ENCODE measurements at places on chromosomes 3 and 15. TPM values are rescaled to one million over a fixed set of nuclear protein-coding genes. Genes with fewer than 3 reads are reported as not detected.

DNA sequence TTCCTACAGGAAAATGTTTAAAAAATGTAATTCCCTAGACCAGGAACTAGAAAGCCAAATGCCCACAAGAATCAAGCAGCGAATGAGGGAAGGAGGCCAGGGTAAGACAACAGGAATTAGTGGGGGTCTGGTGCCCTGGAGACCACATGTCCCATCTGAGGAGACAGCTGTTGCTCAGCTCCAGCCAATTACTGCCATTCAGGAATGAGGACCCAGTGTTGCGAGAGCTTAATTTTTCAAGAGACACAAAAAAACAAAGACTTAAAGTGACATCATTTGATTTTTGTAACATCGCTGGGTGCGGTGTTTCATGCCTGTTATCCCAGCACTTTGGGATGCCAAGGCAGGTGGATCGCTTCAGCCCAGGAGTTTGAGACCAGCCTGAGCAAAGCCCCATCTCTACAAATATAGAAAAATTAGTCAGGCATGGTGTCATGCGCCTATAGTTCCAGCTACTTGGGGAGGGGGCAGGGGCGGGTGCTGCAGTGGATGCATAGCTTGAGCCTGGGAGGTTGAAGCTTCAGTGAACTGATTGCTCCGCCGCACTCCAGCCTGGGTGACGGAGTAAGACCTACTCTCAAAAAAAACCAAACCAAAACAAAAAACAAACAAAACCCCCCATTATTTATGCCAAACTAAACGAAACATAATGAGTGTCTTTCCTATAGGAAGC lies 52.8 kb upstream of the LRIG1 start:
- no peak for DNase-seq

DNA sequence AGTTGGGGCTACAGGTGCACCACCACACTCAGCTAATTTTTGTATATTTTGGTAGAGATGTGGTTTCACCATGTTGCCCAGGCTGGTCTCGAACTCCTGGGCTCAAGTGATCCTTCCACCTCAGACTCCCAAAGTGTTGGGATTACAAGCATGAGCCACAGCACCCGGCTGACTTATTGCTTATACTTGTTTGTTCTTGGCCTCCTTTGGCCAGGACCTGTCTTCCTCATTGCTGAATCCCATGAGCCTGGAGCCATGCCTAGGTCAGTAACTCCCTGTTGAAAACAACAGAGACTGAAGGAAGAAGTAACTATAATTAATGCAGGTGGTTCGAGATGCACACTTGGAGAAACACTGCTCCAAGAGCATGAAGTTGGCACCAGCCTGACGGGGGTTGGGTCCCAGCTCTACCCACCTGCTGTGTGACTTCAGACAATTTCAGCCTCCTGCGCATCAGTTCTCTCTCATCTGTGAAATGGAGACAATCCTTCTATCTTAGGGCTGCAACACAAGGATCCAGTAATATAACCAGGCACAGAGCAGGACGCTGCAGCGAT lies 38.9 kb downstream of the CPN2 start:
- DNase-seq, result no peak

CHMP2B gene
- 27.3 TPM for total RNA-seq

UROC1 gene
- 0.11 TPM for total RNA-seq

SYNPR gene
- not detected for total RNA-seq

SOX2 gene
- total RNA-seq, result not detected

DNA sequence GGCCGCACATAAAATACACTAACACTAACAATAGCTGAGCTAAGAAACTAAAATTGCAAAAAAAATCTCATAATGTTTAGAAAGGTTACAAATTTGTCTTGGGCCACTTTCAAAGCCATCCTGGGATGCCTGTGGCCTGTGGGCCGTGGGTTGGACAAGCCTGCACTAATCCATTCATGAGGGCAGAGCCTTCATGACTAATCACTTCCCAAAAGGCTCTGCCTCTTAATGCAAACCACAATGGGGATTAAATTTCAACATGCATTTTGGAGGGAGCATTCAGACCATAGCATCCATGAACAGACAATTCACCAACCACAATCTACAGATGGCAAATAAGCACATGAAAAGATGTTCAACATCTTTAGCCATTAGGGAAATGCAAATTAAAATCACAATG lies 128.2 kb downstream of the SUCLG2 start:
- DNase-seq, result no peak

NR2E3 gene
- not detected for total RNA-seq

GRCh38 chr15:81859737-81860516 lies 185.9 kb downstream of the MEX3B start:
- no peak for DNase-seq

- DNase-seq, result no peak
Observed at GRCh38 chr3:173009410-173009809, 131.6 kb downstream of the SPATA16 start.

- peak; percentile 72 for DNase-seq
Observed at GRCh38 chr3:183697610-183698317, at the start of gene YEATS2. Gene YEATS2, plus strand, starts transcription at chr3:183697797. Its CDS starts 17,366 bp downstream, at chr3:183715163.

GRCh38 chr15:58010983-58011382 lies 54.5 kb downstream of the ALDH1A2 start:
- no peak for DNase-seq

CCDC80 gene
- total RNA-seq, result not detected

GP9 gene
- total RNA-seq, result not detected

DNA sequence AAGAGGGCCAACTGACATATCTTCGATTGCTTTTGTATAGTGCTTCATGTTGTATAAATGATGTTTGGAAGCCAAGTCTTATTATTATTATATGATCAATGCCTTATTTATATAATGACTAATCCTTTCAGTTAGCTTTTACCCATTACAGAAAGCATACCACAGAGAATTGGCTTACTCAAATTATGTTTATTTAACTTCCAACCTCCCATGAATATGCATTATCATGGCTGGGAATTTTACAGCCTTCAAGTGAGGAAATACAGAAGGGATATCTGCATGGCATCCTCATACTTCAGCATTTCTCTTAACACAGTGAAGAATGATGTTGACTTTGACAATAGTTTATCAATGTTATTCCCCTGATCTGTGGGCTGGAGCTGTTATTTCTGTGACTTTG lies 225.9 kb upstream of the GAP43 start:
- DNase-seq, result no peak

GRCh38 chr15:70103880-70104626 lies 6.3 kb upstream of the TLE3 start:
- DNase-seq, result no peak

CKMT1B gene
- not detected for total RNA-seq

HRG gene
- total RNA-seq, result not detected

GRCh38 chr15:35722501-35722900 lies 176.5 kb upstream of the DPH6 start:
- DNase-seq, result no peak

LRIG1 gene
- 11.7 TPM for total RNA-seq

GRCh38 chr15:52668133-52668532 lies 11.1 kb downstream of the ATOSA start:
- no peak for DNase-seq

- peak; percentile 86 for DNase-seq
Observed at GRCh38 chr15:42548249-42549031, at the start of the genes HAUS2 and LRRC57. Gene HAUS2, plus strand, starts transcription at chr15:42548838. Its CDS starts 35 bp downstream, at chr15:42548873. Gene LRRC57, minus strand, starts transcription at chr15:42548793. Its CDS starts 359 bp downstream, at chr15:42548434.

PRKAR2A gene
- total RNA-seq, result 40.5 TPM

SEMA3F gene
- total RNA-seq, result not detected

- no peak for DNase-seq
Observed at GRCh38 chr3:44033123-44033522, 208.6 kb upstream of the TOPAZ1 start.

DNA sequence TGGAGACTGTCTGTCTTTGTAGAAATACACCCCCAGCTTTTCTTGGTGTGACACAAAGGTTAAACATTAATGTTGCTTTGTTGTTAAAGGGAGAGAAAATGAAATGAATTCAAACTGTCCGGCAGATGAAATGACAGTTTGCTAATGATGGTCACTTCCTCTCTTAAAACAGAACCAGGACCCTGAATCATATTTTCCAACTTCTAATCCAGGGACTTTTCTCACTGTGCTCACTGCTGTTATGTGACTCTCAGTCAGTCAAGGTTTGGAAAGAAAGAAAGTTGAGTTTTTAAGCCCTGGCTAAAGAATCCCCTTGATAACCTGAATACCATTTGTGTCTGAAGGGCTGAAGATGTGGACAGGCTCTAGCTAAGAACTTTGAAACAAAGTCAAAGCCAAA lies 215.8 kb downstream of the AGBL1 start:
- no peak for DNase-seq

DNA sequence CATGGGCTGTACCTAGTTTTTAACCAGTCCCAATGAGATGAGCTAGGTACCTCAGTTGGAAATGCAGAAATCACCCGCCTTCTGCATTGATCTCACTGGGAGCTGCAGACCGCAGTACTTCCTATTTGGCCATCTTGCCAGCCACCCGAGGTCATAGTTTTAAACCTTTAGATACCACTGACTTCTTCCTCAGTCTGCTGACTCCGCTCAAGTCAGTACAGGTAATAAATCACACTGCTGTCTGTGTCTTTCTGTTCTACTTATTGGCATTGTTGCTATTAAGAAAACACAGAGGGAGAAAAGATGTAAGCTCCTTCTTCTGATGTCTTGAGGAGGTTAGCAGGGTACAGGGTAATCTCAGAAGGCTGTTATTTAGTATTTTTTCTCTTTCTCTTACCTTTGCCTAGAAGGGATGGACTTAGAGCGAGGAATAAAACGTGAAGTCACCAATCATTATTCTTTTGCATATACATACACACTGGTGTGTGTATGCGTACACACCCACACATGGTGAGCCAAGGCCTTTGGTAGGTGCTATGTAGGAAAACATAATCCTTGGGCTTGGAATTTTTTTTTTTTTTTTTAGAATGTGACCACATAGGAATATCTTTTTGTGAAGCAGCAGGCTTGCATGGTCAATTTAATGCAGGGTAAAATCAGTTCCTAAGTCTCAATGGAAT lies 197.2 kb downstream of the EDEM1 start:
- DNase-seq, result no peak

DNA sequence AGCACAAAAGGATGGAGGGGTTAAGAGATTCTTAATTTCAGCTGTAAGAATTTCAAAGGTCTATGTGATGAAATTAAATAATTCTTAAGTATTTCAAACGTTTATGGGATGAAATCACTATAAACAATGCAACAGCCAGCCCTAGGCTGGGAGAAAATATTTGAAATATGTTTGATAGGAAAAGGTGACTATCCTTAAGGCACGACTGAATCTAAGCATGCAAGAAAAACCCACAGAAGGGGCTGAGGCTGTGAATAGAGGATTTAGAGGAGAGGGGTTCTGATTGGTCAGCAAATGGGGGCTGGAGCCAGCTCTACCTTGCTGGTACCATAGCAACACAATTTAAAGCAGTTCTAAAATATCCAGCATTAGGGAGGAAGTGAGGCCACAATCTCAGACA lies 220.8 kb upstream of the ATP10A start:
- no peak for DNase-seq

- no peak for DNase-seq
Observed at GRCh38 chr3:123296836-123297626, 95.3 kb downstream of the SEC22A start.

DNA sequence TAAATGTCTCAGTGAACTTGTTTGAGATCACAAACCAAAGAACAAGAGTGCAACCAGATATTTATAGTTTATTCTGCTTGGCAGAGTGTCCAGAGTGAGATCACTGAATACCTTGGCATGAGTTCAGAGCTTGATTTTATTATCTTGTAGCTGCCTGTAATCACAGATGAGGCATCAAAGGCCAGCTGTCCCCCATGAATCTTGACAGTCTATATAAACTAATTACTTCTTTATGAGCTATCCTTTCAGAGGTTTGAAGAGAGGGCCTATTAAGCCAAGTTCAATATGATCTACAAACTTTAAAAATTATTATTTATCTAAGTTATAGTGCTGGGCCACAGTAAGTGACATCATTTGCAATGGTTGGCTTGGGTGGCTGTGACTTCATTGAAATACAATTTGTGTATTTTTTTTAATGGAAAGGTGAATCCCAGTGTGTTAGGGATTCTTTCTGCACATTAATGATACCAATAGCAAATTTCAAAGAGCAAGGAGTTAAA lies 251.5 kb downstream of the CLSTN2 start:
- DNase-seq, result no peak

SOX14 gene
- total RNA-seq, result not detected

GOLGA8J gene
- total RNA-seq, result 0.36 TPM

SEC11A gene
- total RNA-seq, result 70.6 TPM

- no peak for DNase-seq
Observed at GRCh38 chr3:111596328-111596727, 1.2 kb upstream of the ZBED2 start.

DNA sequence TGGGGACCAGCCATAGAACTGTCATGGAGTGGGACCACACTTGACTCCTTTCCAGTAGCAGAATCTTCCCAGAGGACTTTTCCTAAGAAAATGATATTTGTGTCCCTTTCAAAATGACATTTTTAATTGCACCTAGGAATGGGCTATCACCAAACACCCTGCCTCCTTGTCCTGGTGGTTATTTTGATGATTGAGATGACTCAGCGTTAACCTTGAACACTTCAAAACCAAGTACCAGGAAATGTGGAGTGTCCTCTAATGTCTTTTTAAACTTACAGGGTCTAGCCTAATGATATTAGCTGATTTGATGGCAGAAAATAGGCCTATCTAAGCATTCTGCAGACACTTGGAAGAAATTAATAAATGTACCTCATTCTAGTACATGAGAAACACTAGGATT lies 90.7 kb downstream of the HHLA2 start:
- DNase-seq, result no peak
